ENCODE measurements at places on chromosomes 3 and 15. TPM values are rescaled to one million over a fixed set of nuclear protein-coding genes. Genes with fewer than 3 reads are reported as not detected.
A peak's percentile ranks its signal among the peaks of the same experiment; 100 is the strongest.

The FBN1 gene
- total RNA-seq: 1.2 TPM

The WDR93 gene
- total RNA-seq: not detected

The IL17RB gene
- 33.3 TPM for total RNA-seq

- H3K27ac ChIP-seq: no peak overlapping the region
- peaks cover 22% of the 10 kb centered on the region for H3K36me3 ChIP-seq
- peaks cover 5% of the 10 kb centered on the region for H3K4me1 ChIP-seq
- DNase-seq: no peak
- no peak overlapping the region for H3K4me3 ChIP-seq
Observed at GRCh38 chr3:20080956-20081554, 40.8 kb downstream of the KAT2B start.

DNA sequence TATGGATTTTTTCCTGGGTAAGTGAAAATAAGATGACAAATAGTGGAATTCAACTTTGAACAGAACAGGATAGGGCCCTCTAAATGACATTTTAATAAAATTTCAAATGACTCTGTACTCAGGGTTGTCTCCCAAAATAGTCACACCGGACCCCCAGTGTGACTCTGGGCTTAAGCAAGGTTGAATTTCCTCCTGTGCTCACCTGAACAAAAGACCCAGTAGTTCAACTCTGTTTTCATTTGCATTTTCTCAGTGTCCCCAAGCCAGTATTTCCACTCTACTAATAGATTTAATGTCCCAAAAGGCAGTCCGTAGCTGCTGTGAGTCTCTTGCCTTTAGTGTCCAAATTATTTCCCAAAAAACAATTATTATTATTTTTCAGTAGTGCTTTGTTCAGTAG is 296.6 kb downstream of the PLOD2 start:
- no peak overlapping the region for H3K27ac ChIP-seq
- no peaks in the 10 kb centered on the region for H3K27me3 ChIP-seq
- H3K4me3 ChIP-seq: no peak overlapping the region
- DNase-seq: no peak
- H3K4me1 ChIP-seq: no peaks in the 10 kb centered on the region

DNA sequence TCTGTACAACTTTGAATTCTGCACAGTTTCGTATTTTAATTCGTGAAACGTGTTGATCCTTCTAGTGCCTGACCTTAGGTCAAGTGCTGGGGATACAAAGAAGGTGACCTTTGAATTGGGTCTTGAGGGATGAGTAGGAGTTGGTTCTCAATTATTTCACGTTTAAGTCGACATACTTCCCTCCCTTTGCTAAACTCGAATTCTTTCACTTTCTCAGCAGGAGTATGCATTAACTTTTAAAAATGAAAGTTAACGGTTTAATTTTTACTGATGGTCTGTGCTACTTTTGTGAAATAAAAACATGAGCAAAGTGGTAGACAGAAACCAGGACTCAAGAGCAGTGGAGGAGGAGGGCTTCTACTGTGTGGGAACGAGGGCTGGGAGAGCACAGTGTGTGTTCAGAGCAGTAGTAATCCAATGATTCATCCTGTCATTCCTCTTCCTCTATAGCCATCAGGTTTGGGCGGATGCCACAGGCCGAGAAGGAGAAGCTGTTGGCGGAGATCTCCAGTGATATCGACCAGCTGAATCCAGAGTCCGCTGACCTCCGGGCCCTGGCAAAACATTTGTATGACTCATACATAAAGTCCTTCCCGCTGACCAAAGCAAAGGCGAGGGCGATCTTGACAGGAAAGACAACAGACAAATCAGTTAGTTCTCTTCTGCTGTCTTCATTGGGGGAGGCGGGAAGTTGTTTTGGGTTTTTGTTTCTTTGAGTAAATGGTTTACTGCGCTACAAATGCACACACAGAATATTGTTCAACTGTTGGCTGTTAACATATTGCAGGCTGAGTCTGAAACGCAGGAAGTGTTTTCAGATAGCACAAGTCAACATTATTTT is 78.6 kb upstream of the TSEN2 start:
- DNase-seq: no peak
- H3K4me3 ChIP-seq: no peak overlapping the region
- H3K36me3 ChIP-seq: peaks cover 6% of the 10 kb centered on the region

GRCh38 chr3:30605005-30605404 is 1.4 kb upstream of the TGFBR2 start:
- H3K4me1 ChIP-seq: peaks cover 50% of the 10 kb centered on the region
- H3K27ac ChIP-seq: peak overlapping the region; percentile 86
- no peak for DNase-seq
- peak overlapping the region; percentile 87 for H3K4me3 ChIP-seq

GRCh38 chr3:167409611-167410010 is 29.5 kb upstream of the ZBBX start:
- no peak for DNase-seq
- no peak overlapping the region for H3K27ac ChIP-seq
- no peaks in the 10 kb centered on the region for H3K4me1 ChIP-seq
- no peaks in the 10 kb centered on the region for H3K36me3 ChIP-seq
